ENCODE measurements at places on chromosomes 6 and 20. TPM values are rescaled to one million over a fixed set of nuclear protein-coding genes. Genes with fewer than 3 reads are reported as not detected.
A peak's percentile ranks its signal among the peaks of the same experiment; 100 is the strongest.

DNA sequence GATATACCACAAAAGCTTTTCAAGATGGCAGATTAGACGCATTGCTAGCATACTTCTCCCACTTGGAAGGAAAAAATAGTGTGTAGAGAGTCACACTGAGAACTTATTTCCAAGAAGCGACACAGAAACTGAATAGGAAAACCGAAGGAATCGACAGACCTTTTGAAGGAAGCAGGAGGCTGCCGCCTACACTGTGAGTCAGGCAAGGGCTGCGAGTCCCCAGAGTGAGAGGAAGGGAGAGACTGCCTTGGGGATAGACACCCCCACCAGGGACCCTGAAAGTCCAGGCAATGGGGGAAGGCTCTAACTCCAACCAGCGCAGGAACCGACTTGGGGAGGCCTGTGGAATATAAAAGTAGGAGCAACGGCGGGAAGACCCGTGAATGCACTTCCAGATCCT is 53.7 kb upstream of the SIRPG start:
- DNase-seq: peak; percentile 59

DNA sequence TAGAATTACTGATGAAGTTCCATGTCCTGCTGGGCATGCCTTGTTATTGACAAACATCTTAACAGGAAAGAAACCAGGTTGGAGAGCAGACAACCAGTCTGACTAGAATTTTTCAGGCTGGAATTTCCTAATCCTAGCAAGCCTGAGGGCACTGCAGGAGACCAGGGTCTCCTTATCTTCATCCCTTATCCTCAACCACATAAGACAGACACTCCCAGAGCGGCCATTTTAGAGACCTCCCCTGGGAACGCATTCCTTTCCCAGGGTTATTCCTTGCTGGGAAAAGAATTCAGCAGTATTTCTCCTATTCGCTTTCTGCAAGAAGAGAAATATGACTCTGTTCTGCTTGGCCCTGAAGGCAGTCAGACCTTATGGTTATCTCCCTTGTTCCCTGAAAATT is 803.7 kb downstream of the GRIK2 start:
- DNase-seq: no peak

DNA sequence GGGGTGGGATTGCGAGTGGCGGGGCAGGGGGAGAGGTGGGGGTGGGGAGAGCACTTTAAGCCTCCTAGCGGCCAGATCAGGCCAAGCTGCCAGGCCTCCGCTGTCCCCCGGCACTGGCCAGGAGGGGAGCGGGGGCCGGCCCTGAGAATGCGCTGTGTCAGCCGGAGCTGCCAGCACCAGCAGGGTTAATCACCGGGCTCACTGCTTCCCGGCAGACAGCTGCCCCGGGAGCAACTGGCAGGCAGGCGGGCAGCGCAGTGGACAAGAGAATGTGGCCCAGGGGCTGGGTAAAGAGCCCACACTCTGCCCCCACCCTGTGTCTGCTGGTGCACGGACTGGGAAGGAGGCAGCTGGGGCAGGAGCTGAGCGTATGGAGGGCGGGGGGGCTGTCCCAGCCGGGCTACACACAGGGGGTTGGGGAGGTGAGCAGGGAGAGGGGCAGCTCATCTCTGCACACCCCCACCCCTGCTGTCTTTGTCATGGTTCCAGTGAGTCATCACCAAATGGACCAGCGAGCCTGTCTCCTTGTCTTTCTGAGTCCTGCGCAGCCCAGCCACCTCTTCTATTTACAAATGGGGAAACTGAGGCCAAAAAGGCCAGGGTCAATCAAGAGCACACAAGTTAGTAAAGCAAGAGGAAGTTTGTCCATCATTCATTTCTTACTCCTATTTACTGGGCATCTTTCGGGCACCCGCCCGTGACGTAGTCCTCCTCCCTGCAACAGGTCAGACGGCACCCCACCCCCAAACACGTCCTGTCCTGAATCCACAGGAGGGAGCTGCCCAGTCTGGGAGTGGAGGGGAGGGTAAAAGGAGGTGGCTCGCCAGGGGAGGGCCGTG is 2.1 kb upstream of the LAMA5 start:
- peak; percentile 93 for DNase-seq

DNA sequence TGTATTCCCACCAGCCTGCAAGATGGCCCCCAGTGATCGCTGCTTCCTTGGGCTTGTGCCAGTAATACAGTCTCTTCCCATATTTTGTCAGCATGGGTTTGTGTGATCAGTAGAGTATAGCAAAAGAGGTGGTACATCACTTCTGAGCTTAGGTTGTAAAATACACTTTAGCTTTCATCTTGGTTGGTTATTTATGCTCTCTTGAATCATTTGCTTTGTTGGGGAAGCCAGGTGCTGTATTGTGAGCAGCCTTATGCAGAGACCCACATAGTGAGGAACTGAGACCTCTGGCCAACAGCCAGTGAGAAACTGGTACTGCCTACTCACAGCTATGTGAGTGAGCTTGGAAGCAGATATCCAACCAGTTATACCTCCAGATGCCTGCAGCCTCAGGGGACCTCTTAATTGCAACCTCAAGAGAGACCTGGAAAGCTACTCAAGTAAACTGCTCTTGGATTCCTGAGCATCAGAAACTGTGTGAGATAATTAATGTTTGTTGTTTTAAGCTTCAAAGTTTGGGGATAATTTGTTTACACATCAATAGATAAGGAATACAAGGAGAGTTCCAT is 229.3 kb downstream of the FARS2 start:
- no peak for DNase-seq

- DNase-seq: peak; percentile 45
Measured at GRCh38 chr6:88359530-88360202, 193.5 kb upstream of the CNR1 start.

GRCh38 chr6:113396730-113397129 is 460.4 kb upstream of the MARCKS start:
- no peak for DNase-seq

GRCh38 chr6:144534180-144534579 is 249.0 kb downstream of the UTRN start:
- no peak for DNase-seq

GRCh38 chr6:41648921-41649320 is 10.7 kb downstream of the MDFI start:
- no peak for DNase-seq

DNA sequence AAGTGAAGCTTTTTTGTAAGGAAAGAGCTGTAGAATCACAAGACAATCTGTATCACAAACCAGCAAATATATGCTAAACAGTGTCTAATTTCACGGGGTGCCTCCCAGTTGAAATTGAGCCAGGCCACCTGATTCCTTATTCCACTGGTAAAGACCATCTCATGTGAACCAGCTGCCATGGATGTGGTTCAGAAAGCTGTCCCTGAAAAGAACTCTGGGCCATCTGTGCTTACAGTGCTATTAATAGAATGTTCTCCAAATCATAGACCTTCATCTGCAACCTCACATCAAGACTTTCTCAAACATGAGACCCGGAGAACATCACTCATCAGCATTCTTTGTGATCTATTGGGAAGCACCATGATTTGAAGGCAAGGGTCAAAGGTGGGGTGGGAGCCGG is 89.7 kb downstream of the FBXO5 start:
- no peak for DNase-seq

DNA sequence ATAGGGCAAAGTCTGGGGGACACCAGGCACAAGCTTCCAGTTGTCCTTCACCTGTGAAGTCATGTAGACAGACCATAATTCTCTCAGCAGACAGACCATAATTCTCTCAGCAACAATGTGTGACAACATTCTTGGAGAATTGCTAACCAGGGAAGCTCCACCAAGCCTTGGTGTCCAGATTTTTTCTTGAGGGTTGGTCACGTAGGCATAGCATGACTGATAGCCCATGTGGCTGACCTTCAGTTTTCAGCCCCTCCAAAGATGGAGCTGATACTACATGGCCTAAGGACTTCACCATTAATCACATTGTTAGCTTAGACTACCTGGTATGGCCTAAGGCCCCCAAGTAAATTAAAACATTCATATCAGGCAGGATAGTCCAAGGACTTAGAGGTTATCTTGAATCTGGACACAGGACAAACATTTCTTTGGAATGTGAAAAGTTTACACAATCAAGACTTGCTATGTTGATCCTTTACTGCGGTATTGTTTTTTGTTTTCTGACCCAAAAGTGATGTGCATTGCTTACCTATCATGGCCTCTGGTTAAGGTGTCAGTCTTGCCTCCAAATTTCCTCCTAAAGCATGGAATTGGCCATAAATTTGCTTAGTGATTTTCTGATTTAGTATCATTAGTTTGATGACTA is 76.9 kb downstream of the CEP57L1 start:
- DNase-seq: no peak

- no peak for DNase-seq
Measured at GRCh38 chr6:46320505-46320904, 149.7 kb upstream of the ENPP5 start.

- no peak for DNase-seq
Measured at GRCh38 chr6:20652299-20653084, 118.2 kb downstream of the CDKAL1 start.

DNA sequence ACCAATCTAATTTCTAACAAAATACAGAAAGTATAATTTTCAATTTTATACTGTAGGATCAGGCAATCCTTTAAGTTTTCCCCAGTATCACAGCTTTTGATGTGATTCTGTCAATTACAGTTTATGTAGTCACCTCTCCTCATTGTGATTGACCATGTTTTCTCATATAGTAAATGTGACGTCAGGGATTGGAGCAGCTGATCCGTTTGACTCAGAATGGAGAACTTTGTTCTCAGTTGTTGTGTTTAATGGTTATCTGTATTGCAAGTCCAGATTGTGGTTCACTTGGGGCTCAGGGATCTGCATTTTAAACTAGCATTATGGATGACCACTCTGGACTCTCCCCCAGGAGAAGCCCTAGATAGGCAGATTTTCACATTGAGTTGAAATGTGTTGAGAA is 90.6 kb downstream of the DNAH8 start:
- DNase-seq: no peak

- no peak for DNase-seq
Measured at GRCh38 chr6:83976037-83976755, 57.4 kb upstream of the MRAP2 start.

Gene KIF25
- 0.39 TPM for total RNA-seq

Gene GRM4
- total RNA-seq: not detected

Gene FUT9
- total RNA-seq: not detected

Gene TMC2
- total RNA-seq: not detected

Gene FOXQ1
- not detected for total RNA-seq

All from RPMI7951 (cell line).